Activated CD8-positive, alpha-beta T cell treated with anti-CD3 and anti-CD28 coated beads for 36 hours (primary cell): ENCODE measurements at places on chromosomes 6 and 20. TPM values are rescaled to one million over a fixed set of nuclear protein-coding genes. Genes with fewer than 3 reads are reported as not detected.

The GSTA4 gene
- 14.1 TPM for total RNA-seq

DNA sequence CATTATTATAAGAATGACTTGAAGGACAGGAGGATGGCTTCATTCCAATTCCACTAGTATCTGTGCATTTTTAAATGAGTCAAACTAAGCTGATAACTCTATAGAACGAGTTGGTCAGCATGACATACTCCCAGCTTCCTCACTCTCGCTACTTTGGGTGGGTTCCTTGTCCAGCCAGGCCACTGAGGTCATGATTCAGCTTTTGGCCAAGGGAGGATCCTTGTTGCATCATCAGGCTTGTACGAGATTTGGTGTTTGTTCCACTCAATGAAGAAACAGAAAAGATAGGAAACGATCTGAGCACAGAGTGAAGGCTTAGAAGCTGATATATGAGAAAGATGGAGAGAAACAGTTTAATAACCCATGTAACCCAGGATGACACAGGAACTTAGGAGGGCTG lies 19.8 kb downstream of the NEDD9 start:
- no peak for DNase-seq

The TMEM200A gene
- total RNA-seq: 0.20 TPM

The SLC17A1 gene
- total RNA-seq: not detected

DNA sequence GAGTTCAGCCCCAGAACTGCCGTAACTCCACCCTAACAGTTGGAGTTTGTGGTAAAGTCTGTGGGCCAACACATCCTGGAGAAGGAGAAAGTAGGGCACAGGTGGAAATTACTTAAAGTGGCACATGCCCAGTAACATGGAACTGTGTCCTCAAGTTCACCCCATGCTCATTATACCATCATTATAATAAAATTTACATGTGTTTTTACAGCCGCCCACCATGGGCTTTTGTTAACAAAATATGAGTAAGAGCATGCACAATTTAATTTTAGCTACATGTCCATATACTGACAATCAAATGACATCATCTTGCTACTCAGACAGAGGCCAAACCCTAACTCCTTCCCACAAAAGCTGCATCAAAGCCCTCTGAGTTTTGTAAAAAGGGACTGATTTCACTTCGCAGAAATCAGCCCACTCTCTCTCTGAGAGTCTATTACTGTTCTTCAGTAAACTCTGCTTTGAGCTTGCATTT lies 17.3 kb upstream of the ELOVL4 start:
- peak; percentile 40 for DNase-seq

DNA sequence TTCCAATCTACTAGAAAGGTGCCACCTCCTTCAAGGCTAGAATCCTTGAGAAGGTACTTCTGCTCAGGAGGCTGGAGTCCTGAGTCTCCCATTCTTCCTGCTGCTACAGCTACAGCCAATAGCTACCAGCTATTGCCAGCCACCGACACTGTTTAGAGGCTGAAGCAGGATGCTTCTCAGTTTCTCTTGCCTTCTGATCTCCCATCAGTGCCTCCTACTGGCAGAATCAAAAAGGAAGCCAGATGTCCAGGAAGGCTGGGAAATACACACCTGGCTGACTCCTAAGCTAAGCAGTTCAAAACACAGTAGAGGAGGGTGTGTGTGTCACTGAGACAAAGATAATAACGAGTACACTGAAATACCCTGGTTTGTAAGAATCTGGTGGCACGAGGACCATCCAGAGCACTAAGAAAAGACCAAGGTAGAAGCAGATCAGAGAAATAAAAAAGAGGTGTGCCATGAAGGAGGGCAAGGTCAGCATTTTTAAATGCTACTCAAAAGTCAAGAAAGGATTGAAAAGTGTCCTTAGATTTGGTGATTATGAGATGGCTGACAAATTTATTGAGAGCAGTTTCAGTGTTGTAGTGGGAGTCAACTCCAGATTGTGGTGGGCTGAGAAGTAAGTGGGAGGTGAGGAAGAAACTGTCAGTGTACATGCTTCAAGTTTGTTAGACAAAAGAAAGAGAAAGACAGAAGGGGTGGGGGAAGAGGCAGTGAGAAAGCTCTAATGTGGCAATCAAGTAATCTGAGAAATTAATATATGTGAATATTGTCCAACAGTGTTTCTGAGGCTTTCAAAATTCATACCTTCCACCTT lies 2.3 kb upstream of the HLA-DMA start:
- DNase-seq: peak; percentile 50

DNA sequence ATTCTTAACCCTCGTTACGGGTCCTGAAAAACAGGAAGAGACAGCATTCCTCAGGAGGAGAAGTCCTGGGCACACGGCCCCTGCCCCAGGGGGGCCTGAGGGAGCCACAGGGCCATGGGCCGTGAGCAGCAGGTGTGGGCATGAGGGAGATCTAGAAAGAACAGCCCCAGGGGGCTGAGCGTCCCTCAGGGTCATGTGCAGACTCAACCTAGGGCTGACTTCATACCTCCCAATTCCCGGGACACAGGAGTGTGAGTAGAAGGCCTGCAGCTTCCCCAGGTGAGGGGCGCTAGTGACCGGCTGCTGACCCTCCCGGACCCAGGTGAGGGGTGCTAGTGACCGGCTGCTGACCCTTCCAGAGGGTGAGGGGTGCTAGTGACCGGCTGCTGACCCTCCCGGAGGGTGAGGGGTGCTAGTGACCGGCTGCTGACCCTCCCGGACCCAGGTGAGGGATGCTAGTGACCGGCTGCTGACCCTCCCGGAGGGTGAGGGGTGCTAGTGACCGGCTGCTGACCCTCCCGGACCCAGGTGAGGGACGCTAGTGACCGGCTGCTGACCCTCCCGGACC lies 35.1 kb downstream of the FRMD1 start:
- DNase-seq: no peak

The WASF1 gene
- 4.8 TPM for total RNA-seq

DNA sequence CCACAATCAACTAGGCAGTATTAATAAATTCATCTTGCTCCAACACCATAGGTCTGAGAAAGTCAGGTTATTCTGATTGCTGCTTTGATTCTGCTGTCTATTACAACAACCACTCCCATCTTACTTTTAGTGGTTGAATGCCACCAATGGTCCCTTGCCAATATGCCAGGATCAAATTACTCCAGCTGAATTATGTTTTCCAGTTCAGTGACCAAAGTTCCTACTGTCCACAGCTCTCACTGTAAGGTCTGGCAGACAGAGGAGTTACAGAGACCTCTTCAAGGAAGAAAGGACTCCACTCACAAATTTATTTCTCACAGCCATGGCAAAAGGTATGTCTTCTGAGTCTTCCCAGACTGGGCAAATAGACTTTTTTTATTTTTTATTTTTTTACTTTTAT lies 557.0 kb downstream of the HAO1 start:
- DNase-seq: no peak

DNA sequence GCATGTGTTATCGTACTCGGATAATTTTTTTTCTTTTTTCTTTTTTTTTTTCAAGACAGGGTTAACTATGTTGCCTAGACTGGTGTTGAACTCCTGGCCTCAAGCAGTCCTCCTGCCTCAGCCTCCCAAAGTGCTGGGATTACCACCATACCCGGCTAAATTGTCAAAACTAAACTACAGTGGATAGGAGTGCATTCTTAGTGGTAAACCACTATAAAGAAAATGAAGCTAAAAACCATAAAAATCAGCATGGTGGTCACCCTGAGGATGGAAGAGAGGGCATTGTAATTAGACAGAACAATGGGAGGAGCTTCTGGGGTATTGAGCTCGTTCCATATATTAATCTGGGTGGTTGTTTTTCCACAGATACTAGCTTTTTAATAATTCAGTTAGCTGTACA lies 6.2 kb upstream of the ZNF318 start:
- DNase-seq: no peak

DNA sequence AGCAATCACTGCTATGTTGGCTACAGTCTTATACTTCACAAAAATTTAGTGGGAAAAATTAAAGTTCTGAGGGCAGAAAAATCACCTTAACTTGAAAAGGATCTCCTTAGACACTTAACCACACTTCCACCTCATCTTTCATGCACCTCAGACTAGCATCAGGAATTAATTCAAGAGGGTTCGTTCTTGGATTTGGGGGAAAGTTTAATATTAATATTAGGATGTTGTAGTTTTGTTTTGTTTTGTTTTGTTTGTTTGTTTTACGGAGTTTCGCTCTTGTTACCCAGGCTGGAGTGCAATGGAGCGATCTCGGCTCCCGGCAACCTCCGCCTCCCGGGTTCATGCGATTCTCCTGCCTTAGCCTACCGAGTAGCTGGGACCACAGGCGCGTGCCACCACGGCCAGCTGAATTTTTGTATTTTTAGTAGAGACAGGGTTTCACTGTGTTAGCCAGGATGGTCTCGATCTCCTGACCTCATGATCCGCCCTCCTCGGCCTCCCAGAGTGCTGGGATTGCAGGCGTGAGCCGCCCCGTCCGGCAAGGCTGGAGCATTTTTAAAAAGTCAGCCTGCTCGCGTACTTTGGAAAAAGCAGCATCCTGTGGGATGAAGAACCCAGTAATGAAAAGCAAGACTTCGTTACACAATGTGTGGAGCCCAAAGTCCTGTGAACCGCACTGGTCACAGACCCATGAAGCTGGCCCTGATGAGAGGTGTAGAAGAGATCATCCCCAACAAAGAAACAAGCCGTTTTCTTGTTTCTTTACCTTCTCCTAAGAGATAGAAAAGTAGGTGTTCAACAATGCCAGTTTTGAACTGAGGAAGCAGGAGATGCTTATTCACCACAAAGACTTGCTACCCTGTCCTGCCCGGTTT lies 194.9 kb downstream of the GPX5 start:
- no peak for DNase-seq

GRCh38 chr20:37598575-37599342 lies 71.1 kb upstream of the BLCAP start:
- DNase-seq: no peak

GRCh38 chr6:121764493-121764892 lies 329.0 kb downstream of the GJA1 start:
- no peak for DNase-seq

- DNase-seq: no peak
These were observed 34.0 kb downstream of the SYNDIG1 start for GRCh38 chr20:24503352-24503931.

DNA sequence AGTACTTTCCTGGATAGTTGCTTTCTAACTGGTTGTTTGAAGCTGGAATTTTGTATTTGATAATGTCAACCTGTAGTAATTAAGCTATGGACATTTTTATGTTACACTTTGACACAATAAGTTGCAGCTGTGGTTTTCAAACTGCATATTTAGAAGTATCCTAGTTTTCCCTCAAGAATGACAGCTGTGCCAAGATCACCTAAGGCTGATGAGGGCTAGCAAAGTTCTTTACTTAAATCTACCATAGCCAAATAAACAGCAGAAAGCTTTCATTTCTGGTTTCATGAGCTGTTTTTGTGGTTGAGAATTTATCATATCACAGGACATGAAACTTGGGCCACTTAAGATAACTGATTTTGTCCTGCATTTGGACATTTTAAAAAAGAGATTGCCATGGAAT lies 30.6 kb downstream of the FAM229B start:
- no peak for DNase-seq

DNA sequence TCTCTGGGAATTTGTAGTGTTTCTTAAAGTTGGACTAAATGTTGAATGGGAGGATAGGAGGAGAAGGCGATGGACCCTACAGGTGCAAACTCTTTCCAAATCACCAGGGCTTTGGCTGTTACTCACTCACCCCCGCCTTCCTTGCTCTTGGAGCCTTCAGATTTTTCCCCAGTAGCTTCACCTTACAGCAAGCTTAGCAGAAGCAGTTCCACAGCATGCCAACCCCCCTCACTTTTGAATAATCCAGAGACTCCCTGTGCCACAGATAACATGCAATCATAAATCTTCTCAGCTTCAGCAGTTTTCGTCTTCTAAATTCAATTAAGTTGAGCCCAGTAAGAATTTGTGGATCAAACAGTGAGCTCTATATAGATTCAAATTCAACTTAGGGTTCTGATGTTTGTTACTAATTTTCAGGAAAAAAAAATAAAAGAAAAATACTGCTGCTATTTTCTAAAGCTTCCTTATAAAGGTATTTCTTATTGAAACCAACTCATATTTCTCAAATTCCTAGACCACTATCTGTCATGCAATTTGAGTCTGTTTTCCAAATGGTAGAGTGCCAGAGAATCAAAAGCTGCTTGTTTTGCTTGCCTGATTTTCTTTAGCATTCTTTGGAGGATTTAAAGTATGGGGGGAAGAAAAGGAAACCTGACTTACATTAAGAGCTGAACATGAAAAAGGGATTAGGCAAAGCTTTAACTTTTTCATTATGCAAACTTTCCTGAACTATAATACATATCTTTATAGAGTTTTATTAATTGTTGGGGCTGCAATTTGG lies 166.4 kb downstream of the EYA4 start:
- DNase-seq: no peak

DNA sequence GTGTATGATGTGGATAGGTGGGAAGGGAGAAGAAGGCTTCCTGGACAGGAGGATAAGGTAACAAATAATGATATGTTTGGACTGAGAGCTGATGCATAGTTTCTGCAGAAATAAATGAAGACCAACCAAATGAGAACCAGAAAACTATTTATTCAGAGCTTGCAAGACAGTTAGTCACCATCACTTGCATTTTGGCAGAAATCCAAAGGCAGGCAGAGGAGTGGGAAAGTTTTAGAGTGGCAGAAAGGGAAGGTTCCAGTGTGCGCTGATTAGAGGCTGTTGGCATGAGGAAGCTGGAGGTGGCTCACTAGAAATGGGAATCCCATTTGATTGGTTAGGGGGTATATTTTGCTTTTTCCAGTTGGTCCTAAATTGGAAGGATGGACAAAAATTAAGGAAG lies 13.0 kb upstream of the F13A1 start:
- no peak for DNase-seq

The MROH8 gene
- 3.1 TPM for total RNA-seq
